ENCODE measurements at places on chromosomes 2 and 18. TPM values are rescaled to one million over a fixed set of nuclear protein-coding genes. Genes with fewer than 3 reads are reported as not detected.

Gene UPP2
- total RNA-seq: 0.28 TPM

- DNase-seq: no peak
Measured at GRCh38 chr2:238063414-238064189, 2.8 kb downstream of the SCLY start.

- no peak for DNase-seq
Measured at GRCh38 chr2:171147081-171147480, 13.6 kb downstream of the TLK1 start.

- no peak for DNase-seq
Measured at GRCh38 chr2:43818761-43819160, 19.9 kb downstream of the ABCG5 start.
